ENCODE measurements at places on chromosomes 2 and 18.

DNA sequence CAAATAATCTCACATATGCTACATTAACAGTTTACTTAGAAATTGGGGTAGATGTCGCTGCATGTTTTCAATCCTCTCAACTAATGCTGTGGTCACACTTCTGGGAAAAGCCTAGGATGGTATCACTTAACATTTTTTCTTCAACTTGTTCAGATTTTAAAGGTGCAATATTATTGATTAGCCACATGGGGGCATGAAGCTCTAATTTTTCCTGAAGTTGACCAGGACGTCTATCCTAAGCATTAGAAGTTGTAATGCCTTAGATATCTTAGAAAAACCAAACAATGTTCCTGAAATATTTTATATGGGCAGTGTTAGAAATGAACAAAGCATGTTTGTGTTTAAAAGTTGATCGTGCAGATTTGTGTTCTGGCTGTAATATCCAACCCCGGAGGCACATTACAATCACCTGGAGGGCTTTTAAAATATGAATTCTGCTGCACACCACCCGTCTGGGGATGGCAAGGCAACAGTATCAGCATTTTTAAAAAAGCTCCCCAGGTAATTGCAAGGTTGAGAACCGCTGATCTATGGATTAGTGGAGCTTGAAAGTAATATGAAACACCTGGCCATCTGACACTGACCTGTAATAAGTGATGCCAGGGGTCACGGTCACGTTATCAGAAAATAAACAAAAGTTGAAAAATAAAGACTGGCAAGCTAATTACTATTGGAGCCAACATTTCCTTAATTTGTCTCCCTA lies 100.5 kb upstream of the LMAN1 start:
- peak; percentile 86 for DNase-seq

DNA sequence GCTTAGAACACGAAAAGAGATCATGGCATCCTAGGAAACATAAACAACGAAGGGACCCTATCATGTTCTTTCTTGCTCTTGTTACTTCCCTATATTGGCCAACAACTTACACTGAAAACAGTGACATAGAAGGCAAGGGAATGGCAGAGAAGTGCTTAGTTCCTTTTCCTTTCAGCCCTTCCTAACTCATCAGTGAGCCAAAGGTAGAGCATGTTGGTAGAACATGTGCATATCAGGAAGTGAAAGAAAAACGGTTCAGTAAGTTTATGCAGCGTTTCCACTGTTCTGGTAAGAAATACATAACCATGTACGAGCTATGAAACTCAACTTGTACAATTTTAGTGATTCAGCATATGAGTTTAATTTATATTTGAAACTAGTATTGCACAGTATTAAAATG lies 21.7 kb downstream of the AKAIN1 start:
- no peak for DNase-seq

DNA sequence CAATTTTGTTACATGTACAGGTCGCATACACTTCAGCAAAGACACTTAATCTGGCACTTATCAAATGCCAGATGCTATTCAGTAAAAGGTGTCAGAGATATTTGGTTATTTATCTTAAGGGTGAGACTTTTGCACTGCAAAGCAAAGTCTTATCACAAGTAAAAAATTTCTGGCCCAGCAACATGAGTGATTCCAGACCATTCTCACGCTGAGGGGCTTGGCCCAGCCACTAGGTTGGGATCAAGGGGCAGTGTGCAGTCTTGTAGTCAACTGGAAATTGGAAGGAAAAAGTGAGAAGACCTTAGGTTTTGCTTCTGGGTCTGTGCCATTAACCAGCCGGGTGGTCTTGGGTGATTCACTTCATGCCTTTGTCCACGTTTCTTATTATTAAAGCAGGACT lies 181.6 kb downstream of the RNF144A start:
- no peak for DNase-seq

GRCh38 chr18:51654488-51655326 lies 457.2 kb upstream of the MEX3C start:
- DNase-seq = no peak

DNA sequence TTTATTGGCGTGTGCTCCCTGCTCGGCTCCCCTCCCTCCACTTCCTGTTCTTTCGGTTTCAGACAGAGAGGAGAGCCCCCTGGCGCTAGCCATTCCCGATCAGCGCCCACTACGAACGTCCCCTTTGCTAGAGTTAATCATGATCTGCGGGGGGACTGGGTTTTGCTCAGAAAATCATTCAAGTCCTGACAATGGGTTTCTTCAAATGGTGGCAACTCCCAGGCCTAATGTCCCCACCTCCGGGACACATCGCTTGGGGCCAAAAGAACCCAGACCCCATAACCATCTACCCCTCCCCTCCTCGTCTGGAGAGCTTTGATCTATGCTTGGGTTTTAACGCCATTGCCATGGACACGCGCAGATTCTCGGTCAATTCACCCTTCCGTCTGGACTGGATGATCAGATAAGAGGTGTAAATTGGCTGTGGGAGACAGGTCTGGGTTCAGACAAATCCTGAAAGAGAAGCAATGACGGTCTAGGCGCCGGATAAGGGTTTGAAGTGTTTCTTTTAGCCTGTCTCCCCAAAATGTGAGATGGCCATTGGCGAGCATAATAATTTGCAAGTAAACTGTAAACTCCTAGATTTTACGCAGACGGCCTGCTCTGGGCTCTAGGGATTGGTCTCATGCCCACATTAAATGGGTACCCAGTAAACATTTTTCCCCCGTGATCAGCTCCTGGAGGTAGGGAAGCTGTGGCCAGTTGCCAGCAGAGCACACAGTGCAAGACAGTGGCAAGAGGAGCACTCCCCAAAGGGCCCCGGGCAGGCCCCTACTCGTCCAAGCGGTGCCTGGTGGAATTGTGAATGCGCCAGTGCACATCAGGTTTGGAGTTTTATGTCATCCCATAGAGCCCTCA lies 4.7 kb downstream of the NRP2 start:
- DNase-seq = no peak

DNA sequence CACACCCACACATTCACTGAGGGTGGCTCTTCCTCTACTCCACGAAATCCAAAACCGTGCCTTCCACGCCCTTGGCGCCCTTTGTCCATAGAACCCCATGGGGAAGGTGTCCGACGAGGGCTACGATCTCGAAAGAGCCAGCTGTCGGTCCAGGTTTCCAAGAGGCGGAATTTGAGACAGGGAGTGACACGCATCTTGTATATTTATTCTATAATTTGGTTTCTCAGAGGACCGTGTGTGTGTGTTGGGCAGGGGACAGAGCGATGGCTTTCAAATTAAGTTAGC lies 726 bp downstream of the C2orf69 start:
- DNase-seq = no peak

GRCh38 chr2:95277246-95277906 lies 3.1 kb downstream of the PROM2 start:
- DNase-seq = no peak

GRCh38 chr2:162075689-162076132 lies 1.7 kb upstream of the DPP4 start:
- no peak for DNase-seq

- DNase-seq = no peak
Measured at GRCh38 chr2:145760781-145761649, 1241.1 kb upstream of the ZEB2 start.

DNA sequence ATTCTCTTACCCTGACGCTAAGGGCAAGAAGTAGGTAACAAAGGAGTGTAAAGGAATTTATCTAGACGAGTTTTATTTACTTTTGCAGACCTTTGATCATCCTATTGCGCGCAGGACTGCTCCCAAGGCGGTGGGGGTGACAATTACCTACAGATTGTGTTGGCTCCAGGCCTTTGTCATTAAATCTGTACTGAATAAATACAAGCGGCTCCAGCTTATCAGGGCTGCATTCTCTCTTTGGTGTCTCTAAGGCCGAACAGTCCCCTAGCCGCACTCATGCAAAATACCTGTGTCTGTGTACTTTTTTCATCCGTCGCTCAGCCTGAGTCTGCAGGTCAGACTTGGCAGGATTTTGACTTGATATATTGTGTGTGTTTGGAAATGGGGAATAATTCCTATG lies 57.9 kb upstream of the DYSF start:
- DNase-seq = no peak

DNA sequence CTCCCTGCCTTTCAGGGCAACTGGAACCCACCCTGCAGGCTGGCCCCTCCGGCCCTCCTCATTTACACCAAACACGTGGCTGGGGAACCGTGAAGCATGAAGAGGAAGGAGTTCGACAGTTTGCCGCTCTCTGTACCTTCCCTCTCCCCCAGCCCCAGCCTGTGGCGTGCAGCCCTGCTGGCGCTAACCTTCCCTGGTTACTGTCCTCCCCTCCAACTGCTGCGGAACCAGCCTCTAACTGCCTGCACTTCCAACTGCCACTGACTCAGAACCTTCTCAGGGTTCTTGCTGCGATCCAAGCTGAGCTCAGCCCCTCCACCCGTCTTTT lies 19.2 kb upstream of the GNAL start:
- no peak for DNase-seq

Data from D721Med (cell line).